Left ventricle myocardium superior (tissue), 1 donor: ENCODE measurements at places on chromosomes 1 and 21. TPM values are rescaled to one million over a fixed set of nuclear protein-coding genes. Genes with fewer than 3 reads are reported as not detected.

- DNase-seq: no peak
Observed at GRCh38 chr1:54247863-54248515, 48.0 kb downstream of the MRPL37 start.

- peak; percentile 38 for DNase-seq
Observed at GRCh38 chr1:1354271-1355247, 3.8 kb downstream of the MXRA8 start.

PADI2 gene
- 1.1 TPM for total RNA-seq

GRCh38 chr1:30872033-30872947 is 36.3 kb downstream of the SDC3 start:
- DNase-seq: no peak

DNA sequence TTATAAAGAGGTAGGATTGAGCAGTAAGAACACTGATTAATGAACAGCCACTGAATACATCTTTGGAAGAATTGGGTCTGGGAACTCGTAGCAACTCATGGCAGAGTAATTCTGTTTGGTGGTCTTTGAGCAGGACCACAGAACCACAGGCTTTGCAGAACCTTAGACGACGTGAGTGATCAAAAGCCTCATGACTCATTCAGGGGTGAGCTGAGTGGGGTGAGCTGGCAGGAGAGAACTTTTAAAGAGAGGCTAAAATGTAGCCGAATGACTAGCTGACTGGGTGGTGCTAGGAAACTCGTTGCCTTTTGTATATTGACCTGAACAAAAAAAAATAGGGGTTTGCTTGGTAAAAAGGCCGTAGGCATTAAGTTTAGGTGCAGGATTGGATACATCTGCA is 313.8 kb downstream of the TGFB2 start:
- no peak for DNase-seq
